ENCODE measurements at places on chromosomes 3 and 15.

DNA sequence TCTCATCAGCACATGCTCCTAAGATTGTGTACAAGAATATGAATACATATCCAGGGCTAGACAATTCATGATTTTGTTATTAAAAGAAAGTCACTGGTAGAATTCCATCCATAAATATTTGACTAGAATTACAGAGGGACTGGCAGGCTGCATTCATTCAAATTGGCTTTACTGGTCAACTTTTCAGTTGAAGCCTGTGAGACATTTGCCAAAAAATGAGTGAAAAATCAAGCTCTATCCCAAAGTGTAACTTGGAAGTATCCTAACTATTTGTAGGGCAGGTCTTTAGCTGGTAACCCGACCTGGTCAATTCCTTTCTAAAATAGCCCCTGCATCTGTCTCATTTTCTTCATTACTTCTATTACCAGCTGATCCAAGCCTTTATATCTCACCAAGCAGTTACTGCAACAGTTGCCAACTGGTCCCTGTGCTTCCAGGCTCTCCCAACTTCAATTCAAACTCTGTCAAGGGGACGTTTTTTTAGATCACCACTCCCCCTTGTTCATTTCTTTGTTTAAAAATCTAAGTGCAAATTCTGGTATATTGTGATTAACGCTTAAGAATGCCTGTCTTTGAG, 173.1 kb upstream of the TBL1XR1 start:
- no peak for DNase-seq

- DNase-seq = no peak
Measured at GRCh38 chr15:60396100-60396499, 1.7 kb downstream of the ANXA2 start.

DNA sequence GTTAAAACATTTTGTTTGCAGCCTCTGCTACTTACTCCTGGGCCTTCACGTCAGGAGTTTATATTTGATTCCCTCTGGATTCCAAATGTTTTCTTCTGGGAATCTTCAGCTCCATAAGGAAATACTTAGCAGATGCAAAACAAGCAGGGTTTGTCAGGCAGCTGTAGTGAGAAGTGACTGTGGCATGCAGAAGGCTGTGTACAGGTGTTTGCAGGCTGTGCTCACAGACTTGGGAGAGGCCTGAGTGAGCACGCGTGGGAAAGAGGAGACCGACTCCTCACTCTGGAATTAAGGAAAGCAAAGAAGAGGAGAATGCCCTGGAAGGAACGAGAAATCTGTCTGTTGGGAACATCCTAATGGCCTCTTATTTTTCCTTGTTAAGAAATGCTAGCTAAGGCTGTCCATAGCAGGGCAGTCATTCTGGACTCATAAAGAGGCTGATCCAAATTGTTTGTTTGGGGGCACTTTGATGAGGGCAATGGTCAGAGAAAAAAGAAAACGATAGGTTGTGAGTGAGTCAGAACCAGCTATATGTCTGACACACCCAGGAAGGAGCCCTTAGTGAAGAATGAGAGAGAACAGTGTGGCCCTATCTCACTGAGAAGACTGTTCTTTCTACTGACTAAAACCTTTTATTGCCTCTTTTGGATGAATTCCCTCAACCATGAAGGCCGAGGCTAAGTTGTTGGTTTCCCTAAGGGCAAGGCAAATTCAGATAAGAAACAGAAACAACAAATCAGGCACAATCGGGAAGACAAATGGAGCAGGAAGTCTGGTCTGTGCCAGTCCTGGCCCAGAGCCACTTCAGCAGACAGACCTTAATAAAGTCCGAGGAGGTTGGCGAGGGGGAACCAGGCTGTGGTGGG, 82.6 kb downstream of the TGFBR2 start:
- no peak for DNase-seq

- no peak for DNase-seq
Measured at GRCh38 chr3:130741946-130742610, 4.6 kb downstream of the PIK3R4 start.

- DNase-seq = no peak
Measured at GRCh38 chr15:55194256-55194655, 2.5 kb downstream of the RSL24D1 start.

DNA sequence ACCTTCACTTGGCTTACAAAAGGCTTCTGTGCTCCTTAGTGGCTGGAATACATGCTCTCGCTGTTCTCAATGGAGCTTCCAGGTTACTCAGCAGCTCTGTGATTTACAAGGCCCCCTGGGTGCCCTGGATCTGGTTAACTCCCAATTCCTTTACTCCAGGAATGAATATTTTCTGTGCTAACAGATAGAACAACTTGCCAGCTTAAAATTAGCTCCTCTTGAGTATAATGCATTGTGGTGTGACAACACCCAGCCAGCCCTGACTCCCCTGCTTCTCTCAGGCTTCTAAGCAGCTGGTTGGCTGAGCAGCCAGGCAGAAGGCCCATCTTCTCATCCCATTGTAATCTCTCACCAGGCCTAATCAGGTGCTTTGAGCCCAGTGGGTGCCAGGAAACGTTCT, 246.4 kb downstream of the ALCAM start:
- no peak for DNase-seq

GRCh38 chr3:98964784-98965183, 63.3 kb upstream of the DCBLD2 start:
- no peak for DNase-seq

DNA sequence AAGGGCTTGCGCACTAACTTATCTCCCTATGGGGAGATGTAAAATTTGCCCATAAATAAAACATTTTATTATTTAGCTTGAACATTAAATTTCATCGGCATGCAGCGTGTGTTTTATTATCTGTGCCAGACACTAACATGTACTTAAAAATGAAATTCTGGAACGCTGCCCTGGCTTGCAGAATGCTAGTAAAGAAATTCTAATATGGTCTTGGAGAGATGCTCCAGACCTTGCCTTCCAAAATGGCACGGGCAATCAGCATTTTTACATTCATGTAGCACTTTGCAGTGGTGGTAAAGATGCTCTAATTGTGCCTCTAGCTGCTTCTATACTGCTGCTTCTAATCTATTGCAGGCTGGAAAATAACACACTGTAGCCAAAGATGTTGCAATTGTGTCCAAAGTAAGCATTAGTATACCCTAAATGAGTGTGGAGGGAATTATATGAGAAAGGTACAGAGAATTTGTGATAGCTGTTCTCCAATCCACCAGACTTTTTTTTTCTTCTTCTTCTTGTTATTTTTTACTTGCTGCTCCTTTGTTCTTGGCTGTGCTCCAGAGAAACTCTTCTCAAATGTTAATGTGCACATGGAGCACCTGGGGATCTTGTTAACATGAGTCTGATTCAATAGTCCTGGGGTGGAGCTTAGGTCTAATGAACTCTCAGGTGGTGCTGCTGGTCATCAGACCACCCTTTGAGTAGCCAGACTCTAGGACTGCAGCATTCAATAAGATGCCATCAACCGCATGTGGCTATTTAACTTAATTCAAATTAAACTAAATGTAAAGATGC, 47.3 kb downstream of the CRABP1 start:
- DNase-seq = no peak

- no peak for DNase-seq
Measured at GRCh38 chr15:22231603-22232002, 151.3 kb downstream of the OR4M2 start.

GRCh38 chr15:76451540-76451939, 115.0 kb downstream of the ISL2 start:
- no peak for DNase-seq

GRCh38 chr3:193791041-193792032, 198.3 kb downstream of the OPA1 start:
- DNase-seq = no peak

GRCh38 chr3:14206548-14207177, 28.0 kb downstream of the LSM3 start:
- DNase-seq = no peak

GRCh38 chr3:50274371-50275104, 4.3 kb upstream of the LSMEM2 start:
- peak; percentile 81 for DNase-seq

DNA sequence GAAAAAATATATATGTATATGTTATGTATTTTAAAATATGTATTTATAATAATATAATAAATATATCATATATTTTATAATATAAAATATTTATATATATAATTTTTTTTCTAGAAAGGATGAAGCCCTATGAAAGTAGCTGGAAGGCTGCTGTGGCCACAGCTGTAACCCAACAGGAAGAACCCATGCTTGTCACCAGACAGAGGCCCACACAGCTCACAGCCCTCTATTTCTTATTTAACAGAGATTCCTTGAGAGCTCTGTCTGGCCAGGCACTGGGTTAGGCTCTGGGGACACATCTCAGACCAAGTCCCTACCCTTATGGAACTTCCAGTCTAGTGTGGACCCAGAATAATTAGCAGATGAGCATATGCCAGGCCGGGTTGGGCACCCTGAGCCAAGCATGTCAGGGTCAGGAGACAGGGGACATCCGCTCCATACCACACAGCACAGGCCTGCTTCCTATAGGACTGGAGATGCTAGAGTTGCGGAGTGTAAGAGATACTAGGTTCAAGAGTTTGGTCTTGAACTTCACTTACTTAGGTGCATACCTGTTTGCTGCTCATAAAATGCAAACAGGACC, 20.5 kb downstream of the MGLL start:
- DNase-seq = no peak

- DNase-seq = no peak
Measured at GRCh38 chr3:151964743-151965142, 91.3 kb downstream of the SUCNR1 start.

DNA sequence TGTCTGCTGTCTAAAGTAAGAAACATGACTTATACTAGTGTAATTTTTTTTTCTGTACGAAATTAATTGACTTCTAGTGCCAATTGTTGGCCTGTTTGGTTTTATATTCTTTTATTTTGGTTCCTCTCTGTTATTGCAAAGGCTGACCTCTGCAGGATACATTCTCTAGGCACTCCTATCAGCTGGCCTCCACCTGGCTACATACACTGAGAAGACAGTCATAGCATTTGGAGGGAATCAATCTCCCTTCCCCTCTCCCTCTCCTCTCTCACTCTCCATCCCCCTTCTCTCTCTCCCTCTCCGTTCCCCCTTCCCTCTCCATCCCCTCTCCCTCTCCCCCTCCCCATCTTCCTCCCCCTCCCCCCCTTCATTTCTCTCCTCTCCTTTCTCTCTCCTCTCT, 116.7 kb downstream of the MCTP2 start:
- DNase-seq = no peak

DNA sequence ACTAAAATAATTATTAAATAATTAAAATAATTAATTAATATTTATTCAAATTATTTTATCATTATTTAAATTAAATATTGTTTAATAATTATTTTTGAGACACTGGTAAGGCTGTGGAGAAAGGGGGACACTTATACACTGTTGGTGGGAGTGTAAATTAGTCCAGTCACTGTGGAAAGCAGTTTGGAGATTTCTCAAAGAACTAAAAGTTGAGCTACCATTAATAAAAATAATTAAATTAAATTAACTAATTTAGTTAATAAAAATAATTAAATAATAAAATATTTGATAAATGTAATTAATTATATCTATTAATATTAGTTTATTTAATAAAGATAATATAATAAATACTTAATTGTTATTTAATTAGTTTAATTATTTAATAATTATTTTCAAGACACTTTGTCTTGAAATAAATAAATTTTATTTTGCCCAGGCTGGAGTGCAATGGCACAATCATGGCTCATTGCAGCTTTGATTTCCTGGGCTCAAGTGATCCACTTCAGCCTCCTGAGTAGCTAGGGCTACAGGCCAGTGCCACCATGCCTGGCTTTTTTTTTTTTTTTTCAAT, 16.4 kb upstream of the TNIK start:
- DNase-seq = no peak

DNA sequence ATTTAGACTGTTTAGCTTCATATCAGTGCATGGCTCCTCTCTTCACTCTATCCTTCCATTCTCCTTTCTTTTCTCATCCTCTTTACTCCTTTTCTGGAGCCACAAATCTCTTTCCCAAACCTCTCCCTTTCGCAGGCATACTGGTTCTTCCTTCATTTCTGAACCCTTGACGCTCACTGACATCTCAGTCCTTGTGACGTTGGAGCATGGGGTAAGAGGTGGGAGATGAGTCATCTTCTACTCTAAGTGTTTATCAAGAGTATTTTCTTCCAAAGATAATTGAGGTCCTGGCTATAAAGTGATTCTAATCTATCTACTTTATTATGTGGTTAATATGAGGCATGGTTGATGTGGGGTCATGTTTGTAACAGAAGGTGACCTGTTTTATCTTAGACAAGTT, 414.2 kb downstream of the AGBL1 start:
- DNase-seq = no peak

- DNase-seq = no peak
Measured at GRCh38 chr3:115361806-115362205, 214.7 kb upstream of the ZBTB20 start.

- DNase-seq = no peak
Measured at GRCh38 chr3:69472093-69472492, 86.2 kb upstream of the FRMD4B start.

- DNase-seq = no peak
Measured at GRCh38 chr15:42973114-42973513, 52.5 kb upstream of the TTBK2 start.

GRCh38 chr3:94241986-94242385, 179.1 kb downstream of the NSUN3 start:
- no peak for DNase-seq

DNA sequence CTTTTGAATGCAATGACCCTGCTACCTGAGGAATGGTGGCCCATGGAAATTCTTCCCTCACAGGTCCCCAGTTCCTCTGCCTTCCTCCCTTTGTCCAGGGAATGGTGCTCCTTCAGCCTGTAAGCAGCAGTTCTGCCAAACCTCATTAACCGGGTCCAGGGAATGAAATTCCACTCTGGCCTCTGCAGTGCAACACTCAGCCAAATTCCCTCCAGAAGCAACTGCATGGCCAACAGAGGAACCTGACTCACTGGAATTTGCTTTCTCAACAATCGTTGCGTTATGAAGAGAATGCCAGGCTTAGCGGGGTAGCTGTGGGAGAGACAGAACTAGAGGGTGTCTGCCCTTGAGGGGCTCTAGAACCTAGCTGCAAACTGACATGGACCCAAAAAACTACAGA, 449.4 kb upstream of the PROK2 start:
- DNase-seq = no peak

DNA sequence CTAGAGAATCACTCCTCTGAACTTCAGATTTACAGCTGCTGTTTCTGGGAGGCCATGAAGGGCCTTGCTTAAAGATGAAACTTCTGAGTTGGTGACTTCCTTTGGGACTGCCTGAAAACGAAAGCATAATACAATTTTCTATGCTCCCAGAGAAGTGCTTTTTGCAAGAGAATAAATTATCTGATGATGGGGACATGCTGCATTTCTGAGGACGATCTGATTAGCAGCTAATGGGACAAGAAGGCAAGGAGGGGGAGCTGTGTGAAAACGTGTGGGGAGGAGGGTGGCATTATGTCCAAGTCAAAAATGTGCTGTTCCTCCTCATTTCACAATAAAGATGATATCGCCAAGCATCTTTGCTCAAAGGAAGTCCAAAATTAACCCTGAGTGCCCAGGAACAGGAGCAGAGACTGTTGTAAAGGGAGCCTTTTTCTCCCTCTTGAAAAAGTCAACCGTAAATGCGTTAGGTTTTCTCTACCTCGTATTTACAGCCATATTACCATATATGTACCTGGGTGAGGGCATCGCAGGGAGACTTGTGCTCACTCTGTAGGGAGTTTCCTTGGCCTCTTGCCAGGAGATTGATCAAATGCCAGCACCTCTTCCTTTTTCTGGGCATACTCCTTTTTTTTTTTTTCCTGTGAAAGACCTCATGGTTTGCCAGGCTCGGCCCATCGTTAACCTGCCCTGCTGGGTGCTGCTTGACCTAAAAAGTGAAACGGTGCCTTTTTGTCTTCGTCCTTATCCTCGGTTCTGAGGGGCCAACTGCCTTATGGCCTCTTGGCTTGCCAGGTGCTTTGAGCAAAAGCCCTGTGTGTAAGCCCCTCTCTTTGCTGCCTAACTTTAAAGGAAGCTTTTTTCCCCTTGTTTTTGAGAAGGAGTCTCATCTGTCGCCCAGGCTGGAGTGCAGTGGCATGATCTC, 11.5 kb downstream of the ITPR1 start:
- DNase-seq = peak; percentile 60

Measured in CD4-positive, alpha-beta T cell treated with Interleukin-6 for 4 hours (primary cell).